ENCODE measurements at places on chromosomes 5 and 9. TPM values are rescaled to one million over a fixed set of nuclear protein-coding genes. Genes with fewer than 3 reads are reported as not detected.
A peak's percentile ranks its signal among the peaks of the same experiment; 100 is the strongest.

The APBA1 gene
- 0.20 TPM for total RNA-seq

The ATP10B gene
- total RNA-seq = not detected

GRCh38 chr5:142654578-142655058 lies 31.3 kb downstream of the FGF1 start:
- peaks cover 5% of the 10 kb centered on the region for H3K4me1 ChIP-seq
- DNase-seq = no peak
- no peak overlapping the region for H3K4me3 ChIP-seq
- peaks cover 9% of the 10 kb centered on the region for H3K27me3 ChIP-seq
- H3K27ac ChIP-seq = no peak overlapping the region
- H3K36me3 ChIP-seq = no peaks in the 10 kb centered on the region

DNA sequence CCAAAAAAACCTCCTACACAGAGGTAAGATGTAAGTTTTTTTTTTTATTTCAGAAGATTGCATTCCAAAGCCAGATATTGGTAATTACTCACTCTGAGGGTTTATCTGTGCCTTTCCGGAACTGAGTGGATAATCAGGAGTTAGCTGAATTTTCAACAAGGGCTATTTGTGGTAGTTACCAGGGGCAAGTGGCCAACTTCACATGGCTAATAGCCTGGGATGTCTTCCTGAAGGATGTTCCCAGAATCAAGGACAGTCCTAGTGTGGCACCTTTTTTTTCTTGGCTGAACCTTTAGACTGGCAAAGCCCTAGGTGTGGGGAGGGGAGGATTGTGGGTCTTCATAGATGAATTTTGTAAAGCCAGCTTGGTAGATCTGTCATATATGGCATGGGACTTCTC lies 7.1 kb downstream of the LARP1 start:
- peak overlapping the region; percentile 80 for H3K27ac ChIP-seq
- peak overlapping the region; percentile 9 for H3K4me3 ChIP-seq
- H3K4me1 ChIP-seq = peaks cover 74% of the 10 kb centered on the region
- H3K36me3 ChIP-seq = no peaks in the 10 kb centered on the region

- H3K27me3 ChIP-seq = no peaks in the 10 kb centered on the region
- DNase-seq = no peak
- H3K4me1 ChIP-seq = peaks cover 4% of the 10 kb centered on the region
- no peaks in the 10 kb centered on the region for H3K36me3 ChIP-seq
These were observed 109.9 kb upstream of the EMB start for GRCh38 chr5:50550993-50551392.

GRCh38 chr9:78261403-78262001 lies 25.6 kb downstream of the CEP78 start:
- DNase-seq = no peak
- no peak overlapping the region for H3K27ac ChIP-seq
- H3K36me3 ChIP-seq = peaks cover 36% of the 10 kb centered on the region
- no peaks in the 10 kb centered on the region for H3K27me3 ChIP-seq
- H3K4me1 ChIP-seq = no peaks in the 10 kb centered on the region
- no peak overlapping the region for H3K4me3 ChIP-seq

The TMEFF1 gene
- 0.49 TPM for total RNA-seq

GRCh38 chr9:95715868-95716435 lies 159.5 kb upstream of the ERCC6L2 start:
- no peaks in the 10 kb centered on the region for H3K36me3 ChIP-seq
- no peaks in the 10 kb centered on the region for H3K4me1 ChIP-seq
- no peak overlapping the region for H3K4me3 ChIP-seq
- no peak overlapping the region for H3K27ac ChIP-seq
- no peaks in the 10 kb centered on the region for H3K27me3 ChIP-seq
- DNase-seq = no peak

DNA sequence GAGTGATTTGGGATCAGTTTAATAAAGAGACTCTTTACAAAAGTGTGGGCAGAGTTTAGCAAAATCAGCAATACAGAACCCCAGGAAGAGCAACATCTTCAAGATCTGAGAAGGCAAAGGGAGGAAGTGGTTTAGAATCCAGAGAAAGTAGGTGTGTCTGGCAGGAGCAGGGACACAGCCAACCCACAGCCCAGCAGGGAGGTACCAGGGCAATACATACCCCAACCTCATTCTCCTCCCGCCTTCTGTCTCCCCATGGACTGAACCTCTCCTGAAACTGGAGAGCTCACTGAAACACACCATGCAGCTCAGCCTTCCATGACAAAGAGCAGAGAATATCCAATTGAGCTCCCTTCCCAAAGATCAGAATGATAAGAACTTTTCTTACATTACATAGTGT lies 283.4 kb downstream of the PRELID2 start:
- no peaks in the 10 kb centered on the region for H3K4me1 ChIP-seq
- DNase-seq = no peak
- no peaks in the 10 kb centered on the region for H3K36me3 ChIP-seq
- no peaks in the 10 kb centered on the region for H3K27me3 ChIP-seq

The TNFSF15 gene
- total RNA-seq = not detected

The DMGDH gene
- 1.2 TPM for total RNA-seq

The NIPAL4 gene
- total RNA-seq = 1.1 TPM

The SAXO1 gene
- total RNA-seq = 0.30 TPM

Data from CD4-positive, CD25-positive, alpha-beta regulatory T cell (primary cell).